Ecto neural progenitor cell (in vitro differentiated cells): ENCODE measurements at places on chromosomes 16 and 17.
A peak's percentile ranks its signal among the peaks of the same experiment; 100 is the strongest.

- DNase-seq: no peak
Measured at GRCh38 chr17:40319651-40320540, 10.9 kb downstream of the RARA start.

- no peak for DNase-seq
Measured at GRCh38 chr17:41634639-41635038, 10.3 kb upstream of the KRT17 start.

DNA sequence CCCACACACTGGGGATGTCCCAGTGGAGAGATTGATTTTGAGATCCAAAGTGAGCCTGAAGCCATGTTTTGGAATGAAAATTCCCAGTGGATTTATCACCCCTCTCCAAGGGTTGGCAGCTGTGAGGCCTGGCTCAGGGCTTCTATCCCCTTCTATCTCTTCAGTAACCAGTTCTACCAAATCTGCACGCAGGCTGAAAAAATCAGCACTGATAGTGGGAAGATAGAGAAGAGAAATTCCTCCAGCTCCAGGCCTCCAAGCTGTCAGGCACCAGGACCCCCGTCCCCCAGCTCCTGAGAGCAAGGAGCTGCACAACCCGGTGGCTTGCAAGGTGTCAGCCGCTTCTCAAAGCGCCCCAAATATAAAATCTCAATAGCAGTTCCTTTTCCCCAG, 1.0 kb downstream of the FLOT2 start:
- no peak for DNase-seq

GRCh38 chr16:29699324-29700219, 20.6 kb downstream of the QPRT start:
- DNase-seq: no peak

- no peak for DNase-seq
Measured at GRCh38 chr17:55484575-55484974, 26.7 kb downstream of the SMIM36 start.

DNA sequence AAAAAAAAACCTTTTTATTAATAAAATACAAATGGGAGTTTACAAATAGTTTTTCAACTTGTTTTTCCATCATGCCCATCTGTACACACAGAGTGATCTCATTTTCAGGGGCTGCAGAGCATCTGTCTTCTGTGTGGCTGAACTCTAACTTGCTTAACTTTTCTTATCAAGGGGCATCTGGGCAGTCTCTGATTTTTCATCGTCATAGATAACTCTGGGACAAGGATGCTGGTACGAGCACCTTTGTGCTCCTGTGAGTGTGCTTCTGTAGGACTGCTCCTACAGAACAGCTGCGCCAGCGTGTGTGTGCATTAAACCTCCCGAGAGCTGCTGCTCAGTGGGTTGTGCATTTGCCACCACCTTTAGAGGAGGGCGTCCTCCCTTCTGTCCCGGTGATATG, 34.6 kb upstream of the TAC4 start:
- DNase-seq: no peak

- no peak for DNase-seq
Measured at GRCh38 chr16:75482434-75483205, 12.6 kb downstream of the CHST6 start.

DNA sequence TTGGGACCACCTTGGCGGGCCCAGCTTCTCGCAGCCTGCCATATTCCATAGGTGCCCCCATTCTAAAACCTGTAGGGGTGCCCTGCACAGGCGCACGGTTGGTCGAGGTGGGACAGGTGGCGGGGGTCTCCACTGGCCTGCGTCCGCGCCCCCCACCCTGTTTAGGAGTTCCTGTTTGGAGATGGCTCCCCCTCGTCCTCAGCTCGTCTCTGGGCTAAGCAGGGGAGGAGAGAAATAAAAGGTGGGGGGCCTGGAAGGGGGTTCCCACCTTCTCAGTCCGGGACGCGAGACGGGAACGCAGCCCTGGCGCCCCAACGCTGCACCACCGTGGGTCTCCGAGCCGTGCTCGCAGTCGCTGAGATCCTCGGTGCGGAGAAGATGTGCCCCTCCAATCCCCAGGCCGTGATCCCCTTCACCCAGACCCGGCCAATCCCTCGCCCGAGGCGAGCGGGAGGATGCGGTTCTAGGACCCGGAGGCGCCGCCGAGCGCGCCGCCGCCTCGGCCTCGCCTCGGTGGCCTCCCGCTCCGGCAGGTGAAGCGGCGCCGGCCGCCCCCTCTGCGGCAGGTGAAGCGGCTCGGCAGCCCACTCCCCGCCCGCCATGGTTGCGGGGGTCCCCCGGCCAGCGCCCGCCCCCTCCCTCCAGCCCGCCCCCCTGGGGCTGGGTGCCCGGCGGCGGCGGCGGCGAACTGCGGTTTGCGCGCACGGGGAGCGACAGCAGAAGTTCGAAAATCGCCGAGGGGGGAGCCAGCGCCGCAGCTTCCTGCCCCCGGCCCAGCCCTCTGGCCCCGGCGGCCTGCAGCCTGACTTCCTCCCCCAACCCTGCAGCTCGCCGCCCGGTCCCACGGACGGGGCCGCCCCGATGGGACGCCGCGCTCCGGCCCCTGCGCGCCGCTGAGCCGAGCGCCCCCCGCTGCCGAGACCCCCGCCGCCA, at the start of gene FMNL1:
TSS of gene FMNL1 (plus strand) at position 805 of the 933 bp plus-strand sequence. CDS start 240 bp downstream, outside the sequence.
- peak; percentile 71 for DNase-seq

DNA sequence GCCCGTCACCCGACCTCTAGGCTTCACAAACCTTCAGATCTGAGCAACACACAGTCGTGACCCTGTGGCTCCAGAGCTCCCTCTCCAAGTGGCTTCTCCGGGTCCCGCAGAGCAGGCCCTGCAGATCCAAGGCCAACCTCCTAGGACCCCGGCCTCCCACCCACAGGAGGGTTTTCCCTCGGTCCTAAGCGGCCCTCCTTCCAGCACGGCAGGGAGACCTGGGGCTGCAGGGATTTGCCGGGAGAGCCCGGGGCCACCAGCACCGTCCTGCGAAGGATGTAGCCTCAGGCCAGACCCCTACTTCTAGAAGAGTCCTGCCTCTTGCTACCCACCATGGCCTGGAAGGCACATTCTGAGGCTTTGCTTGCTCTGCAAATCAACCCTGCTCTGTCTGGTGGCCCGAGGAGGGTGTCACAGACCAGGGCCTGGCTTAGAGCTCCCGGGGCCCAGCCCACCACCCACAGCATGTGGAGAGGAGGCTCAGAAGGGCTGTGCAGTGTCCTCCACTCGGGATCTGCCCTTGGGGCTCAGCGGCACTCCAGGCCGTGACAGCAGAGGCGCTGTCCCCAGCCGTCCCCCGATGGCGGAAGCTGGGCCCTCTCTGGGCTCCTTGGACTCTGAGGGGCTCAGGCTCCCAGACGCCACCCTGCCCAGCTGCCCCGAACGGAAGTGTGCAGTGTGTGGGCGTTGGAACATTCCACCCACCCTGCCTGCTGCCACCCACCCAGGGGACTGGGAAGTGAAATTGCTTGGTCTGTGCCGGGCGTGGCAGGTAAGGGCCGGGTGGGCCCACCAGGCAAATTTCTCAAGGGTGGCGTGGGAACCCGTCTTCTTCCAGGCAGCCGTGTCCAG, 28.8 kb upstream of the ACSF3 start:
- DNase-seq: no peak

DNA sequence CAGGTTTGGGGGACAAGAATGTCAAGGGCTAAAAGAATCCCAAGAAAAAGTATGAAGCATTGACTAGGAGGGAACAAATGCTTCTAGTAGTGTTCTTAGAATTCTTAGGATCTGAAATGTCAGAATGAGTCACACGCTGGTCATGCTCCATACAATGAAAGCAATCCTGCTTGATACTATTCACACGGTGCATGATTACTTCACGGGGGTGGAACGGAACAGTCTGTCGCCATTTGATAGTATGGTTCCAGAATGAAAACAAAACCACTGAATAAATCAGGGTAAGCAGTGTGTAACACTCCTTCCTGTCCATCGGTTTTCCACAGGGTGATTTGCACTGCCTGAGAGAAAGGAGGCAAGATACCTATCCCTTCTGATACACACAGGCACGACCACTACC, 22.9 kb upstream of the YWHAE start:
- DNase-seq: no peak

- no peak for DNase-seq
Measured at GRCh38 chr16:54077050-54077821, 209.4 kb downstream of the IRX3 start.

- DNase-seq: no peak
Measured at GRCh38 chr17:81272616-81273015, 22.5 kb downstream of the SLC38A10 start.
